Chondrocyte (in vitro differentiated cells): ENCODE measurements at places on chromosomes 3 and 15.
A peak's percentile ranks its signal among the peaks of the same experiment; 100 is the strongest.

DNA sequence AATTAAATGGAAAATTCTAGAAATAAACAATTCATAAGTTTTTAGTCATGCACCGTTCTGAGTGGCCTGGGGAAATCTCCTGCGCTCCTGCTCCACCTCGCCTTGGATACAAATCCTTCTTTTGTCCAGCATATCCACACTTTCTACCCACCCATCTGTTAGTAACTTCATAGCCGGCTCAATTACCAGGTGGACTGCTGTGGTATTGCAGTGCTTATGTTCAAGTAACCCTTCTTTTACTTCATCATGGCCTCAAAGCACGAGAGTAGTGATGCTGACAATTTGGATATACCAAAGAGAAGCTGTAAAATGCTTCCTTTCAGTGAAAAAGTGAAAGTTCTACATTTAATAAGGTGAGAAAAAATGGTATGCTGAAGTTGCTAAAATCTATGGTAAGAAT is 142.3 kb upstream of the CHL1 start:
- no peak for DNase-seq

GRCh38 chr3:123226549-123226948 is 24.8 kb downstream of the SEC22A start:
- no peak for DNase-seq

GRCh38 chr3:157369727-157370421 is 66.8 kb upstream of the PTX3 start:
- DNase-seq, result no peak

DNA sequence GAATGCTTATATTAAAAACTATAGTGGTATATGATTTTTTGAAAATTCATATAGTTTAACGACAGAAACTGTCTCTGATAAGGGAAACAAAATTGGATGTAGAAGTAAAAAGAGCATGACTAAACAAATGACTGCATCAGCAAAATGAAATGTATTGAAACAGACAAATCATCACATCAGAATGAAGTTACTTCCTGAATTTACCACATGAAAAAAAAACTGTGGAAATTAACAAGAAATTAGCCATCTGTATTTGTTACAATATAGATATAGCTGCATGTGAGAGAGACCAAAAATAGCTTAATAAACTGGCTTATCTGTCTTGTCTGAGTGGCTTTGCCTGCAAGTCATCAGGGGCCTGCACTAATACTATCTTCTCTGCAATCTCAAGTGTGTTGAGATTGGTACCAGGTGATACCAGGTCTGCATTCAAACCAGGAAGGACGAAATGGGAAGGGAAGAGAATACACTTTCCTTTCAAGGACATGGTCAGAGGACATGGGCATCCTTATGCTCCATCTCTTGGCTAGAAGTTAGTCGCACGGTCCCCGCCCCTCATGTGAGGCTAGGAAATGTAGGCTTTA is 388.7 kb downstream of the GRM7 start:
- DNase-seq, result no peak

DNA sequence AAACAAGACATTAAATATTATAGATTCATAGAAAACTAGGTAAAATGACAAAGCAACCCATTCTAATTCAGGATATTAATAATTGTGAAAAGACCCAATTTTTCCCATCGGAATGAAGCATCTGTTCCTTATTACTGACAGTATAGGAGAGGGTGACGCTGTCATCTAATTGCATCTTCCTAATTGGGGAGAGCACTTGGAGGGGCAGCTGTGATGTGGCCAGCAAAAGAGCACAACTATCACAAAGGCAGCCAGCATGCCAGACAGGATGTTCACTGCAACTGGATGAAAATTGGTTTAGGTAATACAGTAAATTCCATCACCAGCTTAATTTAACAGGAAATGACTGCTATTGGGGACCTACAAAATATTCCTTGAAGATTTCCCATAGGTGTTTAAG is 21.9 kb upstream of the MINAR1 start:
- DNase-seq, result no peak

- no peak for DNase-seq
Observed at GRCh38 chr3:45453839-45454238, 65.5 kb downstream of the LARS2 start.

GRCh38 chr3:84318273-84318809 is 640.4 kb upstream of the CADM2 start:
- no peak for DNase-seq

DNA sequence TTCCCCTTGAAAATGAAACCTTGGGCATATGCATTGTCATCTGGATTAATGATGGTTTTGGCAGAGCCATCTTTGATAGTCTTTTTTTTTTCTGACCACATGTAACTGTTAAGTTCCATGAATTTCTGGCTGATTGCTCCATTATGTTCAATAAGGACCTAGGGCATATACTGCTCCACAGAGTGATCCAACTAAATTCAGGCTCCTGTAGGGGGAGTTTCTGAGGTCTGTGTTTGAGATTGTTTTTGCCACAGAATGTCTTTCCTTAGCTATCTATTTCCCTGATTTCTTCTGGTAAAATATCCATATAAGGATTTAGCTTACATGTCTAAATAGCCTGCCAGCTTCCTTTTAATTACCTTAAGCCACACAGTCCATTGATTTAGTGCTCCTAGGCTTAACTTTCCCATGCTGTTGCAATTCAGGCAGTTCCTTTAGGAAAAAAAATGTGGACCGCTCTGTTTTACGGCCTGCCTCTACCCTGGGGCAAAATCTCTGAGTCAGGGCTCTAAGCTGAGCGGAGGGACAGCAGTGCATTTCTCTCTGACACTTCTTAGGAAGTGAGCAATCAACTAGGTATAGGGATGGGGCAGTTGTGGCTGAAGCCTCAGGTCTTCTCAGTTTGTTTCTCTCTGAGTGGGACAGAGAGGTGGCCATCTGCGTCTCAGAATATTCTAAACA is 796.2 kb downstream of the NR2F2 start:
- no peak for DNase-seq

GRCh38 chr15:50049871-50050270 is 69.2 kb downstream of the ATP8B4 start:
- DNase-seq, result no peak

GRCh38 chr3:82814660-82815059 is 1053.2 kb upstream of the GBE1 start:
- DNase-seq, result no peak

DNA sequence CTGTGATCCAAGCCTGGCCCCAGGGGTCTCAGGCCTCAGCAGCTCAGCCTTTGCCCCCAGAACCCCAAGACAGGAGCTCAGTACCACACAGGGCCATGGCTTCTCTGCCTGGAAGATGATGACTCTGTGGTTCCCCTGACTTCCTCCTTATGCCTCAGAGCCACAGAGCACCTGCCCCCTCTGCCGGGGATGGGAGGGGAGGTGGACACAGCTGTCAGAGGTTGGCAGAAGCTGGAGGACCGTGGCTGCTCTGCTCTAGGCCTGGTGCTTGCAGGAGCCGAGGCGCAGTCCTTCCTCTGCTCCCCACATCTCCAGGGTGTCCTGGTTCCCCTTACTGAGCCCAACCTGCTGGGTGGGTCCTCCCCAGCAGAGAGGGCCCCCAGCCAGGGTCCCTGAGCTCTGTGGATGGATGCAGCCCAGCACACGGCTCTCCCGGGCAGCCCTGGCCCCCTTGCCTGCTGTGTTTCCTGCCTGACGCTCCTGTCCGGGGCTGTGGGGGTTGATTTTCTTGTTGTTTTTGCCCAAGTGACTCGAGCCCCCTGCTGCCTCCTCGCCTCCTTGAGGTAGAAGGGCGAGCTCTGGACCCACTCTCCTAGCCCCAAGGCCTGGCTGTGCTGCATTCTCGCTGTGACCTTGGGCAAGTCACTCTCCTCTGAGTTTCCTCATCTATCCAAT is 36.6 kb downstream of the PSTPIP1 start:
- peak; percentile 78 for DNase-seq

- no peak for DNase-seq
Observed at GRCh38 chr3:172125963-172126457, 86.6 kb downstream of the FNDC3B start.

- DNase-seq, result no peak
Observed at GRCh38 chr3:194854659-194855390, 169.1 kb downstream of the FAM43A start.

DNA sequence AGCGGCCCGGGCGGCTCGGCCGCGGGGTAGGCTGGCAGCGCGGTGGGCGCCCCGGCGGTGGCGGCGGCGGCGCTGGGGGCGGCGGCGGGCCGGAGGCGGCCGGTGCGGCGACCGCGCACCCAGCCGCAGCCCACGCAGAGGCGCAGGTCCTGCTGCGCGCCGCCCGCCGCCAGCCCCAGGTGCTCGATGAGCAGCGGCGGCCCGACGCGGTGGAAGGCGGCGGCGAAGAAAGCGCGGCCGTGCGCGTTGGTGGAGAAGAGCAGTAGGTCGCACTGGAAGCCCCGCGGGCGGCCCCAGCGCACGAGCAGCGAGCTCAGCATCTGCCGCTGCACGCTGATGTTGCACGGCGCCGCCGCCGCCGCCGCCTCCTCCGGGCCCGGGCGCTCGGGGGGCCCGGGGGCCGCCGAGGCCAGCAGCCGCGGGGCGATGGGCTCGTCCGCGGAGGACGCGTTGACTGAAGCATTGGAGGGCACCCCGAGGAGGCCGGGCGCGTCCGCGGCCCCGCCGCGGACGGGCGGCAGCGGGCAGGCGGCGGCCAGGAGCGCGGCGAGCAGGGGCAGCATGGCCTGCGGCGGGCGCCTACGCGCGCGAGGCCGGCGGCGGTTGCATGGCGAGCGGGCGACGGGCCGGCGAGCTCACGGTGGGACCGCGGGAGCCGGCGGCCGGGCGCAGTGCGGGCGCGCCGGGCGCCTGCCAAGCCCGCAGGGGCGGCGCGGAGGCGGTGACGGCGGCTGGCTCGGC is 452 bp downstream of the TMEM158 start:
- no peak for DNase-seq

DNA sequence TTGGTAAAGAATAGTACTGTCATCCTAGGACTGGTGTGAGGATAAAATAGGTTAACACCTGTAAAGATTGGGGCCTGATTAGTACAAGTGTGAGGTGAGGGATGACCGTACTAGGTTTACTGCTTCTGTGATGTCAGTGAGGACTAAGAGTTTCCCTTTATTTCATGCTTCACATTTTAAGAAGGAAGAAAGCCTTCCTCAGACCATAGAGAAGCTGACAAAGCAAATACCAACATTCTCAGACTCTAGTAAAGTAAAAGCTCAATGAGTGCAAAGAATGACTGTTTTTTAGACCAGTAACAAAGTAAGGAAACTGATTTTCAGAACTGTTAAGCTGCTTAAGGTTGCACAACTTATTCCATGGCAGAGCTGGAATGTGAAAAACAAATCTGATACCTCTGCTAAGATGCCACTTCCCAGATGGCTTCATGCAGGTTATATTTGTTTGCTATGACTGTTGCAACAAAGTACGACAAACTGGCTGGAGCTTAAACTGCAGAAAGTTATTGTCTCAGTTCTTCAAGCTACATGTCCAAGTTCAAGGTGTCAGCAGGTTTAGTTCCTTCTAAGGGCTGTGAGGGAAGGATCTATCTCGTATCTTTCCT is 354.9 kb downstream of the RSL24D1 start:
- no peak for DNase-seq

DNA sequence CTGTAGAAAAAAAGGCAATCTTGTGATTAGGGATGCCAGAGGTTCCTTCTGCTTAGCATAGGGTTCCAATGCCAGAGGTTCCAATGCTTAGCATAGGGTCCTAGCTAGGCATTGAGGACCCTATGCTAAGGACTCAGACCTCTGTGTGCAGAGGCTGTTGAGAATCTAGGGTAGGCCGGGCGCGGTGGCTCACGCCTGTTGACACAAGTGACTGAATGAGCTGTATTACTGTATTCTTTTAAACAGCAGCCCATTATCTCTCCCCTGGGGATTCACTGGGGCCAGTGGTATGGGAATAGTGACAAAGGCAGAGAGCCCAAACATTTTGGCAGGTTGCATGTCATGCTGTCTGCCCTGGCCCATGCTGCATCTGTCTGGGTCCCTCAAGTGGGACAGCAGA is 16.2 kb downstream of the PAK6 start:
- no peak for DNase-seq

DNA sequence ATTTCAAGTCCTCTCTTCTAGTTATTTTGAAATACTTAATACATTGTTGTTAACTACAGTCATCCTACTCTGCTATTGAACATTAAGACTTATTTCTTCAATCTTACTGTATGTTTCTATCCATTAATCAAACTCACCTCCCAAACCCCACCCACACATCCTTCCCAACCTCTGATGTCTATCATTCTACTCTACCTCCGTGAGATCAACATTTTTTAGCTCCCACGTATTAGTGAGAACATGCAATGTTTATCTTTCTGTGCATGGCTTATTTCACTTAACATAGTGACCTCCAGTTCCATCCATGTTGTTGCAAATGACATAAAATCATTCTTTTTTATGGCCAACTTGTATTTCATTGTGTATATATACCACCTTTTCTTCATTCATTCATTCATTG is 236.6 kb upstream of the CTNNB1 start:
- DNase-seq, result no peak

DNA sequence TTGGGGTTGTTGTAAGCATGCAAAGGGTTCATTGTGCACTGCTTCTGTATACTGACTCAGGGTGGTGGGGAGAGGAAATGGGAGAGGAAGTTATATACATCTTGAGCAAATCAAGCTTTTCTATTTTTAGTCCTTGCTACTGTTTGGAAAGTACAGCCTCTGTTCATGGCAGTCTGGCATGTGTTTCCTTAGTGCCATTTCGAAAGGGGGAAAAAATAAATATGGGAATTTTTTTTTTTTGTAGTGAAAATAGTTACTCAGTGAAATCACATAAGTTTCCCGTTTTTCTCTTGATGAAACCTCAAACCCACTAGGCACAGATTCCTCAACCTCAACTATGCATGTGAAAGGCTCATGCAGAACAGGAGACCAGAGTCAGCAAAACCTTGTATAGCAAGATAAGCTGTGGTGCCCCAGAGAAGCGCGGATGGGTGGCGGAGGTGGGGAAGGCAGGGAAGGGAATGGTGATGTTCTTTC is 353.3 kb downstream of the LPP start:
- DNase-seq, result no peak

GRCh38 chr3:64490180-64490724 is 197.5 kb downstream of the ADAMTS9 start:
- DNase-seq, result no peak

DNA sequence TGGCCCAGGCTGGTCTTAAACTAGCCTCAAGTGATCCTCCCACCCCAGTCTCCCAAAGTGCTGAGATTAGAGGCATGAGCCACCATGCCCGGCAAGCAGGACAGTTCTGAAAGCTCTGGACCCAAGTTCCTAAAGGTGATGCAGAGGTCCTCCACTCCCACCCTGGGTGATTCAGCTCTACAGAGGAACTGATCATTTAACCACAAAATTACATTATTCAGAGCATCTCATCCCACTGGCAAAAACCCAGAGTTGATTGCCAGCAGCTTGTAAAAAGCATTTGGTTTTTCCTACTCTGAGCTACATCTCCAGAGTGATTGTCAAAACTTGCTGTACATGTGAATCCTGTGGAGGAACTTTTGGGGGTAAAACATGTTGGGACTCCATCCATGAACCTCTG is 60.2 kb downstream of the SLTM start:
- no peak for DNase-seq

- no peak for DNase-seq
Observed at GRCh38 chr15:95839367-95839782, 491.1 kb upstream of the NR2F2 start.
